A172 (cell line): ENCODE measurements at places on chromosomes 7 and 10.

DNA sequence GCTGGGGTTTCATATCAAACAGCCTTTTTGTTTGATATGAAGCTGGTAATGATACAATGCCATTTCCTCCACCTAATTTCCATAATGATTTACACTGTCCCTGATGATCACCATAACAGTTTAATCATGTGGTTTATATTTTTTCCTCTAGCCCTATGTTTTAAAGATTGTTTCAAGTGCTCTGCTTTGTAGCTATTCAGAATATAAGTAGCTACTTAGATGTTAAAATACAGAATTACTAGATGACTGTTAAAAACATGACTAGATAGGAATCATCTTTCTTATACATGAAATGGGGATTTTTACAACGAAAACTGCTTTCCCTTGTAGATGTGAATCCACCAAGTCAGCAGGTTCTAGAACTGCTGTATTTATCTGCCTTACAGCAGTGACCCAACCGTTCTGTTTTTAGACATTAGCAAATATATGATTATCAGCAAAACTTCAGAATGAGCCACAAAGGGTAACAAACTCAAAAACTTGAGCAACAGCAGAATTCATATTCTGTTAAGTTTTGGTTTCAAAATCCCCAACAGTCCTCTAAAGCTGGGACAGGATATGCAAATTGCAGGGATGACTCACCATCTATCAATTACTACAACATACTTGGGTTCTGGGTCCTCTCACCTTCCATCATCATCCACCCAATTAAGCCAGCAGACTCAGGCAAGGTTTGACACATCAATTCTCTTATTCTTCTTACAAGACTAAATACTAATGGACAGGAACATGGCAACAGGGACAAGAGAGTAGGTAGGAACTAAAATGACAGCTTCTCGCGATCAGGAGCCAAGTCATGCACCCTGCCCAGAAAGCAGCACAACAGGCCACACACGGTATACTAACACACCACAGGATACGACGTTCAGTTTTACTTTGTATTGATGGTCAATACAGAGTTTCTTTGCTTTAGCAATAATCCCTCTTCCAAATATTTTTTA lies 83.9 kb downstream of the PIP4K2A start:
- DNase-seq, result peak; percentile 71

DNA sequence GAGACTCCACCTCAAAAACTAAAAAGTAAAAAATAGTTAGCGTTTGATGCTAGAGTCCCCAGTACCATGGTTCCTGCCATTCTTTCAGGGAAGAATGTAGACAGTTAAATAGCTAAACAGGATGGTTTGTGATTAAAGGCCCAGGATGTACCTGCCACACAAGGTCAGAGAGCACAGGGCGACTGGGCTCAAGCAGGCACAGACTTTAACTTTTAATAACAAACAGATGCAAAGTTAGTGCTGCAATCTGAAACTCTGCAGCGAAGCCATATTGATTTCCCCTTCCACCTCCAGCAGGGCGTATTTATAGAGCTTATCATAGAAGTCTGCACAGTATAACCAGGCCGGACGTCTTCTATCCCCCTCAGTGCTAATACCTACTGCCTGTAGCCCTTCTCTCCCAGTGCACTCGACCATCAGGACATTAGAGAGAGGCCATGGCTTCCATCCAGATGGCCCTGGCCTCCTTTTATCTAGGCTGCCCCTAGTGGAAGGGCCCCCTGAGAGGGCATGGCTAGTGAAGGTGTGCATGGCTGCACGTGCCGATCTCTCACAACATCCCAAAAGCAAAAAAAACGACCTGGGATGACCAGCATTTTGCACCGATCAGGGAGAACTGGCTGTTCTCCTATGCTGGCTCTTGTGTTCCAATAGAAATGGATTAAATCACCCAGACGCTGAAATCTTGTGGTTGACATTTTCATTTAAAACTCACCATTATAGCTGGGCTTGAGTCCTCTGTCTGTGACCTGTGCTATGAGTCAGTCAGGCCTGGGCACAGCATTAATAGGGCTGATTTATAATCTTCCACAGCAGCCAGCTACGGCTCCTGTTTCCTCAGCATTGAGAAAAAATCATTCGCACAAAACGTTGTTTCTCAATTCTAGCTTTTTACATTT lies 7.6 kb upstream of the BAG3 start:
- peak; percentile 65 for DNase-seq

DNA sequence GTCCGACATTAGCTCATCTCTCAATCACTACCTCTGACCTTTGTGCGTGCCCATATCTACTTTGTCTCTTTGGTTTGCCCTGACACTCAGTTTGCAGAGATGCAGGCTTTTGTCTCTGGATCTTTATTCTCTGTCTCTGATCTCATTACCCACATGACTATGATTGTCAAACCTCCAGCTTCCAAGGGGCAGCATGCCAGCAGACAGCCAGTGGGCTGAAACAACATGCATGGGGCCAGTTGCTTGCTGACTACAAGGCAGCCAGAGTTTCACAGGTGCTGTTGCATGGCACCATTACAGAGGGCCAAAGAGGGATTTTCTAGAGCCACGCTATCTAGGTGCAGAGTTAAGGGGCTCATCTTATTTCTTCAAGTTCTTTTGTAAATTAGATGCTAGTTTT lies 146.2 kb downstream of the SPAG6 start:
- no peak for DNase-seq

DNA sequence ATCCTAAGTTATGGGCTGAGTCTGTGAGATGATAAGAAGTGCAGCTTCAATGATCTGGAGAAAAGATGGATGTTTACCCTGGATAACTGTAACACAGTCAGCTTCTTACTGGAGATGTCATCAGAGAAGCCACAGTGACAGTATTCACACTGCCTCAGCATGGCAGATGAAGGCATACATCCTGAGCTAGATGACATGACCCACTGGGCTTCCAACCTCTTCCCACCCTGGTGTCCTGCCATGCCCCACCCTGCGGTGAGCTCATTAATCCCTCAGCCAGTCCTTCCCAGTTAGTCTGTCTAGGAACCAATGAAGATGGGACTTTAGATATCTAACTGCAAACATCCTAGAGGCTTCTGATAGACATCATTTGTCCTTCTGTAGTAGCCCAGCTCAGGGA lies 213.8 kb downstream of the TAX1BP1 start:
- DNase-seq, result no peak

- no peak for DNase-seq
Measured at GRCh38 chr7:130473289-130473688, 18.6 kb upstream of the MEST start.

GRCh38 chr7:131400681-131401176 lies 73.1 kb downstream of the MKLN1 start:
- no peak for DNase-seq

GRCh38 chr7:140672382-140673062 lies at the start of gene ADCK2:
ADCK2 (plus strand) TSS chr7:140672945; CDS start chr7:140673331, 386 bp downstream.
- no peak for DNase-seq

DNA sequence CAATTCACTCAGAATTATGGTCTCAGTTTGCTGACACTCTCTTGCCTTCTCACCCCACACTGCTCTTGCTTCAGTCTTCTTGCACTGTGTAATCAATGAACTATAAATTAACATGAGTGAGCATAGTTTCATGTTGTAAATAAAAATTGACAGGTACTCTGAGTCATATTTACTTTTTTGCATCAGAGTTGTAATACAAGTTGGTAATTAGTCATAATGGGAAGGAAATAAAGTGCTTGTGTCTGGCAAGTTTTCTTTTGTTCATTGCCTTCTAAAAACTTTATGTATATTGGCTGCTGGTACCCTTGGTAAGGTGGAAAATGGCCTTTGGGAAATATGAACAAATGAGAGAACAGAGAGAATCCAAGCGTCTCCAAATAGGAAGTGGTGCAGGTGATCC lies 169.3 kb upstream of the MAGI2 start:
- no peak for DNase-seq

DNA sequence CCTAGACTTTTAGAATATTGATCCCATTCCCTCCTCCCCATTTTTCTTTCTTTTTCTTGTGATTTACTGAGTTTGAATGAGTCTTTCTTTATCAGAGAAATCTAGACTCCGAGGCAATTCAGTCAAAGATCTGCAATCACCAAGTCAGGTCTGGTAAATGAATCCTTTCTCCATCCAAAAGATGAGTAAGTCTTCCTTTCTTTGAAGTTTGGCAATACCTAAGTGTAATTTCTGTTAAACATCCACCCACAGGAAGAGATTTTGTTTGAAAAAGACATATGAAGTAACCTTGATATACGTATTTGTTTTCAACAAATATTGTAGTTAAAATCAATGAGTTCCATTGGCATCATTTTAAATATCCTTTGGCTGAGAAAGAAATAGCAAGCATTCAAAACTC lies 58.3 kb downstream of the SLC39A12 start:
- DNase-seq, result no peak

DNA sequence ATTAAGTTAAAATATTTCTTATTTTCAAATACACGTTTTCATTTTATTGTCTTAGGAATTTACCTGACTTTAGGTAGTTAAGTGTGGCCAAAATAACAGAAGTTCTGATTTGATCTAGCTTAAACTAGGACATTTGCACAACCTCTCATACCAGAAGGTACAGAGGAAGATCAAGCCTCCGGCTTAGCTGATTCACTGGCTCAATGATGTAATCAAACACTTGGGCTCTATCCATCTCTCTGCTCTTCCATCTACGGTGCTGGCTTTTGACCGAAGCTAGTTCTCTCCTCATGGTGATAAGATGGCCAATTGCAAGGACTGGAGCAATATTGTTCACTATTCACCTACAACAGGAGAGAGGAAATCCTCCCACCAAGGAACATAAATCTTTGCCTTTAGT lies 12.2 kb upstream of the HYCC1 start:
- DNase-seq, result no peak

GRCh38 chr10:4303045-4303444 lies 518.0 kb upstream of the KLF6 start:
- no peak for DNase-seq

- no peak for DNase-seq
Measured at GRCh38 chr10:101655570-101655969, 39.4 kb downstream of the FBXW4 start.

GRCh38 chr7:137818036-137818435 lies 28.7 kb downstream of the DGKI start:
- DNase-seq, result no peak

DNA sequence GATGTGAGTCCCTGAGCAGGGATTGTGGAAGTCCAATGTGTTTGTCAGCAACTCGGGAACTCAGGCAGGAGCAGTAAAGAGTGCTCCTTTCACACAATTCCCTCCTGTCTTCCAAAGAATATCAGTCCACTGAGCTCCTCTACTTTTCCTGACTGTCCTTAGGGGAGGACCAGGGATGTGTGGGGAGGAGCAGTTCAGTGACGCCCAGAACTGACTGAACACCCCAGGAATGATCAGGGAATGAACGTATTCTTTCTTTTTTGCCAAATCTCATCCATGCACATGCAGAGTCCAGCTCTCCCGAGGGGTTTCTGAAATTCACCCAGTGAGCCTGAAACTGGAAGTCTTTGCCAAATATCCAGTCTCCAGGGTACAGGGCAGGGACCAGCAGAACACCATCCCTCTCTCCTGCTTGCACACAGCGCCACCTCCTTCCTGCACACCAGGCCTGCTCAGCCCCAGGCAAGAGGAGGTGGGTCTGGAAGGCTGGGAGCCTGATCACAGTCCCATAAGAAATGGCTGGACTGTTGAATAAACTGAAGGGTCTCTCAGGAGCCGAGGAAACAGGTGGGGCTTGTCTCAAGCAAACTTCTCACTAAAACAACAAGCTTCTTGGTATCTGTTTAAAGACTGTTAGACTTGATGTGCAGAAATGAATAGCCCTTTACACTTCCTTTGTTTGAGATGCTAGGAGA lies 294.7 kb downstream of the C7orf25 start:
- no peak for DNase-seq

- DNase-seq, result no peak
Measured at GRCh38 chr10:131002031-131002861, 309.3 kb downstream of the TCERG1L start.

GRCh38 chr7:73556208-73557107 lies 1.0 kb downstream of the BCL7B start:
- DNase-seq, result no peak

- no peak for DNase-seq
Measured at GRCh38 chr10:125538947-125539731, 143.8 kb downstream of the TEX36 start.

- DNase-seq, result no peak
Measured at GRCh38 chr10:80487421-80487785, 33.3 kb downstream of the TSPAN14 start.

DNA sequence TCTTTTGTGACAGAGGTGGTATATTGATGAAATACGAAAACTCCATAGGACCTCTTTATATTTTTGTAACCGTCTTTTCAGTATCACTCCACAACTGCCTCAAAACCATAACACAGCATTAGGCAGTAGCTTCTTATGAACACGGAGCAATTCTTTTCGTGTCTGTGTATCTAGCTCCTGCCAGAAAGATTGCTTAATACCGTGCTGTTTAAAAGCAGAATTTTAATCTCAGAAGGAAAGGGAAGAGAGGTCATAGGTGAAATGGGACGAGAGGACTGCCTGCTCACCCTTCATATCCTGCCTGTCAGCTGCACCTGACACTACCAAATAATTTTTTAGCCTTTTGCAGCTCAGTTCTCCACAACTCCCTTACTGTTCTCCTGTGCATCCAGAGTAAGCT lies 200.7 kb downstream of the DNAH11 start:
- DNase-seq, result no peak

DNA sequence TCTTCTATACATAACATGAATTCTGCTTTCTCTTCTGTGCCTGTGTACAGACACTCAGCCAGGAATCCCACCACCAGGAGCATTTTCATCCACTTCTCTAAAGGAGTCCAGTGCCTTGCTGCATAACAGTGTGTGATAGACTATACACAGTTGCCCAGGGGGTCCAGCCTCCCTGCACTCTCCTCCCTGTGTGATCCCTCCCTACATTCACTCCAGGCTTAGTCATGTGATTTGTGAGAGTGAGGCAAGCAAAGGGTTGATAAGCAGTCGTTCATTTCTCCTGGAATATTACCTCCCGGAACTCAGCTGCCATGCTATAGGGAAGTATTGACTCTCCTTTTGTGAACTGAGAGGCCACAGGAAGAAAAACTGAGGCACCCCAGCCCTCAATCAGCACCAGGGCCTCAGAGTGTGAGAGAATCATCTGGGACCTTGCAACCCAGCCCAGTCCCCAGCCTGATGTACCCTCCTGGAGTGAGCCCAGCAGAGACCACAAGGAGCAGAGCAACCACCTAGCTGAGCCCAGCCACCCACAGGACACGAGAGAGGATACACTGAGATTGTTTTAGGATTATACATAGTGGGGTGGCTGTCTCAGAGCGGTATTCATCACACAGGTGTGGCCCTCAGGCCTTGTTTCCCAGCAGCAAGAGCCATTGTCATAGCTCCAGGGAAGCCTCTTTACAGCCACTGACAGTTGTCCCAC lies 45.0 kb upstream of the EEPD1 start:
- no peak for DNase-seq

DNA sequence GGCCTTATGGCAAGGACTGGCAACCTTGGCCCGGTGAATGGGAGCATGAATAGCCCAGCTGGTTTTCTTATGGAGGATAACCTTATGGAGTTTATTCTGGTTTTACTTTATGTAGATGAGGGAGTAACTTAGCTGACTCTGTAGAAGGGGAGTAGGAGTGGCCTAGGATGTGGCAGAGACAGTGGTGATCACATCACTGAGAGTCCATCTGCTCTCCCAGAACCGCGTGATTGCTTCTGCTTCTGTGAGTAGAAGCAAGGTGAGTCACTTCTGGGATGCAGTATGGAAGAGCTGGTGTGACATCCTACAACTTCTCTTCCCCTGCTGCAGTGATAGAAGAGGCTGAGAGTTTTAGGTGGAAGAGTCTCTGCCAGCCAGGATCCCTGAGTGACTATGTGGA lies 129.2 kb downstream of the RPS24 start:
- peak; percentile 38 for DNase-seq
